ENCODE measurements at places on chromosomes 4 and X. TPM values are rescaled to one million over a fixed set of nuclear protein-coding genes. Genes with fewer than 3 reads are reported as not detected.

DNA sequence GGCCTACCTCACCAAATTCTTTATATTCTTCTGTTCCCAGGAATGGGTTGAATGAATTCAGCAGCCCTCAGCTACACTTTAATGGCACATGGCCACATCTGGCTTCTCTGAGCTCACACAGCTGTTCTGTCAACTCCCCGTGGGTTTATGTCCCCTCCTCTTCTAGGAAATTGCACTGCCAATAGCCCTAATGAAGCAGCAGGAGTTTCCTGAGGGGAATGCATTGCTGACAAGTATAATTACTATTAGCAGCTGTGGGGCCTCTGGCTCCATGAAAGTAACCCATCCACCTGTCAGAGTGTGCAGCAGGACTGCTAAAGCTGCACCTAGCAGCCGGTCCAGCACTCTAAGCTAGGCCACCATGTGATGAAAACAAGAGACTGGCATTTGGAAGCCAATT lies 50.3 kb downstream of the FTHL17 start:
- peak; percentile 17 for DNase-seq
- H3K4me1 ChIP-seq: no peaks in the 10 kb centered on the region
- no peaks in the 10 kb centered on the region for H3K36me3 ChIP-seq
- no peak overlapping the region for H3K27ac ChIP-seq
- H3K27me3 ChIP-seq: no peaks in the 10 kb centered on the region

Gene FGFBP1
- total RNA-seq: not detected

DNA sequence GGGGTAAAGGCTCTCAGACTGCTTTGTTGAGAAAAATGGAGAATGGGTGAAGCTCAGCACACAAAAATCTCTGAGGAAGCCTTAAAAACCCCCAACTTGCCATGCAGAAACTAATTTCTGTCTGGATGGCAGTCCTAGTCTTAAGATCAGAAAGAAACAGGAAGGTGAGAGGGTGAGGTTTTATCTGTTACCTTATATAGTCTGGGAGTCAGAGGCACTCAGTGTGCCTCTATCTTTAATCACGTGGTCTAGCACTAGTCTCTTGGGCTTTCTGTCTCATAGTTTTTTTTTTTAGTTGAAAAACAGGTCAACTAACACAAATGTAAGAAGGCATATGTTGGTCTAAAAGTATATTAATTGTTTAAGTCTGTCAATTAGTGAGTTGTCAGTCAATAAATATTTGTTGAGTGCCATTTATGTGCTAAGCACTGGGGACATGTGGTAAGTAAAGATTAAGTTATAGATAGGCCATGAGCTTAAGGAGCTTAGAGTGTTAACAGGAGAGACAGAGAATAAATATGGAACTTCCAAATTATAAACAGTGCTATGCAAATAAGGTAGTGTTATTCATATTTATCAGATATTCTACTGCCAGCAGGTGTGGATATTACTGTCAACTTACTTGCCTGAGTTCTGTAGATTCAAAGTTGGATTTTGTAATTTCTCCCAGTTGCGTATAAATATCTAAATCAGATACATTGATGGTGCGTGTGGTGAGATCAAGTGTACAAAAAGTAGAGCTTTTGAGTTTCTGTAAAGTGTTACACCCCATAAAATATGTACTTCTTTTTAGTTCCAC lies 7.0 kb downstream of the CYBB start:
- no peak overlapping the region for H3K27ac ChIP-seq
- no peaks in the 10 kb centered on the region for H3K27me3 ChIP-seq
- no peaks in the 10 kb centered on the region for H3K4me1 ChIP-seq
- H3K4me3 ChIP-seq: no peak overlapping the region

DNA sequence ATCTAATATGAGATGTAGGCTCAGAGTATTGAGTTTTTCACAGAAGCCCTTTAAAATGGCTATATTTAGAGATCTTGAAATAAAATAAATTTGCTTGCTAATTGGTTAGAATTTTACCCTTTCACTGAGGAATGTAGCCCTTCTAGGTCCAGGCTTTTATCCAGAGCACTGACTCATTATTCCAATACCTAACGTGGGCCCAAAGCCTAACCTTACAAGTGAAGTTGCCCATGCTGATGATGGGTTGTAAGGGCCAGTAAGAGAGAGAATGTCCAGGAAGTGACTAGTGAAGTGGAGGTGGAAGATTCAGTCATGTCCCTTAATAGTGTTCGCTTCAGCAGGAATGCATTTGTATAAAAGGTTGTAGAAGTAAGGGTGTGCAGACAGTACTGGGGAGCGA lies 155.9 kb downstream of the STIM2 start:
- DNase-seq: no peak
- no peaks in the 10 kb centered on the region for H3K4me1 ChIP-seq
- H3K27ac ChIP-seq: no peak overlapping the region
- no peak overlapping the region for H3K4me3 ChIP-seq
- H3K27me3 ChIP-seq: no peaks in the 10 kb centered on the region

DNA sequence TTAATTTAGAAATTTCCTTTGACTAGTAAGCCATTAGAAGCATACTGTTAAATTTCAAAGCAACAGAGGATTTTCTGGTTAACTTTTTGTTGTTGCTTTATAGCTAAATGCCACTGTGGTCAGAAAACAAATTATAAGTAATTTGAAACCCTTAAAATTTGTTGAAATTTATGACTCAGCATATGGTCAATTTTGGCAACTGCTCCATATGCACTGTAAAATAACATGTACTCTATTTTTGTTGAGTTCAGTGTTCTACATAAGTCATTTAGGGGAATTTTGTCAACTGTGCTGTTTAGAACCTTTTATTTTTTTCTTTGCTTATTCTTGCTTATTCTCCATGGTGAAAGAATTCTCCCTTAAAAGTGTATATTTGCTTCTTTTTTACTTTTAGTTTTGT lies 28.6 kb downstream of the SCLT1 start:
- H3K27ac ChIP-seq: no peak overlapping the region
- no peak overlapping the region for H3K4me3 ChIP-seq
- peaks cover 46% of the 10 kb centered on the region for H3K36me3 ChIP-seq
- no peaks in the 10 kb centered on the region for H3K27me3 ChIP-seq
- no peaks in the 10 kb centered on the region for H3K4me1 ChIP-seq

Gene CORIN
- total RNA-seq: 0.32 TPM

- H3K4me1 ChIP-seq: no peaks in the 10 kb centered on the region
- DNase-seq: no peak
- no peak overlapping the region for H3K4me3 ChIP-seq
- no peak overlapping the region for H3K27ac ChIP-seq
These were observed 30.2 kb downstream of the PPP2R3B start for GRCh38 chrX:356385-357034.

All from glutamatergic neuron (in vitro differentiated cells).